ENCODE measurements at places on chromosomes 5 and 9.

- DNase-seq = no peak
Measured at GRCh38 chr5:6723816-6724300, 10.6 kb downstream of the TENT4A start.

GRCh38 chr9:13569602-13570067, 290.1 kb upstream of the MPDZ start:
- DNase-seq = no peak

GRCh38 chr5:81537905-81538547, 144.1 kb upstream of the ACOT12 start:
- DNase-seq = no peak

DNA sequence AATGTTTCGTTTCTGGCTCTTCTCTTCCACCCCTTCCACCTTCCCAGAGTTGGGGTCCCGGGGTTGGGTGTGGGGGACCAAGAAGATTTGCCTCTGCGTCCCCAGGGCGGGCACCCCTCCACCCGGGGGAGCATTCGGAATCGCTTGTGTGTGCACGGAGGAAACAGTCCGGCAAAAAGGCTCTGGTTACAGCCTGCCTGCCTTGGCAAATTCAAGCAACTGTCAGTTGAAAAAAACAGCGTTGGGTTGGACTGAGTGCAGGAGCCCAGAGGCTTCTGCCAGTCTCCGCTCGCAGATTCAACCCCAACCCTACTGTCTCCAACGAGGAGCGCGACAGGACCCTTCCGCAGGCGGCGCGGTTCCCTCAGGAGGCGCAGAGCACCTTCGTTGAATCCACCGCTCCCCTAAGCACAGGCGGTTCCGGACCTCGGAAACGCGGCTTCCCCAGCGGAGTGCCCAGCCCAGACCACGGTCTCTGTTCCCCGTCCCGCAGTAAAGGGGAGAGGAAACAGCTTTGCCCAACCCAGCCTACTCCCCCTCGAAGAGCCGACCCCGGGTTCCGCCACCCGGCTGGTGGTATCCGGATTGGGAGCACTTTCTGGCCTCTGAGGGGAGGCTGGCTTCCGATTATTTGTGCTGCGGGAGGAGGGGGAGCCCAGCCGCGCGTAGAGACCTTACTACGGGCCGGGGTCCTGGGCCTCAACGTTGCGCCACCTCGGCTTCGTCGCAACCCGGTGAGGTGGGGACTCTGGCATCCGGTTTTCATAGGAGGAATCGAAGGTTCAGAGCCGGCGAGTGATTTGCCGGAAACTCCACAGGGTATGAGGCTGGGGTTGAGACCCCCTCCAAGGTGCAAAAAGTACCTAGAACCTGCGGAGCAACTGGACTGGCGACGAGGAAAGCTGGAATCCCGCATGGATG, 9.6 kb downstream of the LHX6 start:
- DNase-seq = no peak

- DNase-seq = peak; percentile 96
Measured at GRCh38 chr9:130997925-130998596, 10.9 kb upstream of the LAMC3 start.

All from D721Med (cell line).